NCI-H2029 (cell line): ENCODE measurements at places on chromosomes 11 and 22.

DNA sequence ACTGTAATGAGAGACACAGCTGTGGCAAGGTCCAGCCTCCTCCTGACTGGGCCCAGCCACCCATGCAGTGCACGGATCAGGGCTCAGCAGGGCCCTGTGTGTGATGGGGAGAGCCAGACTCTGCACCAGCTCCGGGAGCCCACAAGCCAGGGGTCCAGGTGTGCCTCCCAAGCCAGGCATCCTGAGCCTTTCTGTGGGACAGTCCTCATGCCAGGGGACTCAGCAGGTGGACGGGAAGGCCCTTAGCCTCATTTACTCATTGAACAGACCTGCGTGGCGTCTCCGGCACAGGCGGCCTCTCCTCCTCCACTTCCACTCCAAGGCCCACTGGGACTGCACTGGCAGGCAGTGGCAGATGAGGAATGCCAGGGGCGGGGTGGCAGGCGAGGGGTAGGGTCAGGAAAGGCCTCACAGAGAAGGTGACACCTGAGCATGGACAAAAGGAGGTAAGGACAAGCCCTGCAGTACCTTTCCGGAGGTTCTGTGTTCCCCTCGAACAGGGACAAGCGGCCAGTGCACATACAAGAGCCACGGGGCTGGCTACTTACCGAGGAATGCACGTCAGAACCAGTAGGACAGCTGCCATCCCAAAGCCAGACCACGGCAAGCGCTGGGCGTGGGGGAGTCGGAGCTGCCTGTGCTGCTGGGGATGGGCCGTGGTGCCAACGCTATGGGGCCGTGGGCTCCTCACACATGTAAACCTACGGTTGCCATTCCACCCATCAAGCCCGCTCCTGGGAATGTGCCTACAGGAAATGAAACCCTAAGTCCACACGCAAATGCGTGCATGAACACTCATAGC lies 52.7 kb downstream of the IGF2 start:
- no peak for DNase-seq

DNA sequence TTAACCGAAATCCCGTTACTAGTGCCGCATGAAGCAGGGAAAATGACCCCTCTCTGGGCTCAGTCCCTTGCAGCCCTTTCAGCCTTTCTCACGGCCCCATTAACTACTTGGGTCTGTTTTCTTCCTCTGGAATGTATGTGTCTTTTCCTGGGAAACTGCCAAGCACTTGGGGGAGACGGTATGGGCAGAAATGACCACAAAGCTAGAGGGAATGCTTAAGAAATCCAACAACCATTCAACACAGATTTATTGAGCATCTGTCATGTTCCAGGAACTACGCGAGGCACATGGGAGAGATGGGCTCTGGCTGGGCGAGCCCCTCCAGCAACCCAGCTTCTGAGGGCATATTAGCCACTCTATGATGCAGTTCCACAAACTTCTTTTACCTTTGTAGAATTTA lies 462.6 kb downstream of the BUD13 start:
- no peak for DNase-seq

- no peak for DNase-seq
Observed at GRCh38 chr11:86743223-86744118, 56.9 kb upstream of the PRSS23 start.

DNA sequence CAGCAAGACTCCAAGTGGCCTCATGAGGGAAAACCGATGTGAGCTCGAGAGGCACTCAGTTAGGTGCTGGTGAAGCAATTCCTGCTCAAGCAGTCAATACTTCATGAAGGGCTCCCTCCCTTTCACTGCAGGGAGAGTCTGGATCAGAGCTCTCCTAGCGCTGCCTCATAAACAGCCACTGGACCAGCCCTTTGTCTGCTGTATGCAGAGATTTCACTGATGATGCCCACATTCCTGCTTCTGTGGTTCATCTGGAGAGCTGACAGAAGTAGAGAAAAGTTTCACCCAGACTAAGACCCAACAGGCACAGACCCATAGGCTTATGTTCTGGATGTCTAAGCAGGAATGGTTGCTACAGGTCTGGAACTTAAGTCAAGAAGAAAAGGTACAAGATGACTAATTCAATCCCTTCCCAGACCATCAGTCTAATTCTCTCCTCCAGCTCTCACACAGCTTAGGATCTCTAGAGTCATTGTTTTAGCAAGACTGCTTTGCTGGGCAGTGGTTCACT lies 4.0 kb downstream of the UCP2 start:
- no peak for DNase-seq

DNA sequence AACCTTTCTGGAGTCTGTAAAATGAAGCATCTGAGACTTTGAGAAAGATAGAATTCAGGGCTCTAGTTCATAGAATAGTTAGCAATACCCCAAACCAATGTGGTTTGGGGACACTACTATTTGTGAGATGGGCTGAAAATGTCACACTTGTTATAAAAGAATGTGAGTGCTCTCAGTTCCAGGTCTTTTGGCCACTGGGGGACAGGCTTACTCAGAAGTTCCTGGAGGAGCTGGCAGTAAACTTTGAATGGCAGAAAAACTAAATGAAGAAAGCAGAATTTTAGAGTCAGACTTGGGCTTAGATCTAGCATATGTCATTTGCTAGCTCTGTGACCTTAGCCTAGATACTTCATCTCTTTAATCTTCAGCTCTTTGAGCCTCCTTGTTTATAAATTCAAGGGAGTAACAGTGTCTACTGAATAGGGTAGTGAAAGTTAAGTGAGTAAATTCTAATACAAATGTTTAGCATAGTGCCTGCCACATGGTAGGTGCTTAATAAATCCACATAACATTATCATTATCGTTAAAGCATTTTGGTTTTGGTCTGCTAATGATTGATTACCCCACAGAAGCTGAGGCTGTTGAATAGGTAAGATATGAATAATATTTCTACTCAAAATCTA lies 3.7 kb downstream of the LYVE1 start:
- DNase-seq: no peak

DNA sequence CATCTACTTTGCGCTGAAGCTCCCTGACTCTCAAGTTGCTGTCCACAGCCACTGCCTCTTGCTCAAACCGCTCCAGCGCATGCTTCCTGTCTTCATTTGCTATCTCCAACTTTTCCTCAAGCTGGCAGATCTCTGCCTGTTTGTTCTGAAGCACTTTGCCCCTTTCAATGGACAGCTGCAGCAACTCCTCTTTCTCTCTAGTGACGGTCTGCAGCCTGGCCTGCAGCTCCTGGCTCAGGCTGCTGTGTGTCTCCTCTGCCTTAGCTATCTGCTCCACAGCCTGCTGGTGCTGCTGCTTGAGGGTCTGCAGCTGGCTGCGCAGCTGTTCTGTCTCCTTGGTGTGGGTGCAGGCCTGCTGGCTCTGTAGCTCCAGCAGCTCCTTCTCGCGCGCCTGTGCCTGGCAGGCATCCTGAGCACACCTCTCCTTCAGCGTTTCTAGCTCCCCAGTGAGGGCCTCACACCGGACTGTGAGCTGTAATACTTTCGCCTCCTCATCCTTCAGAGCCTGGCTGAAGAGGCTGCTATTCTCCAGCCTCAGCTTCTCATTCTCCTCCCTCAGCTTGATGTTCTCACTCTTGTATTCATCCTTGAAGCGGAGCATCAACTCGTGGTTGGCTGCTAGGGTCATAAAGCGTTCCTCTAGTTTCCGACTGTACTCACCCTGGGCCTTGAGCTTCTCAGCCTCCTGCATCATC lies 723 bp downstream of the CCDC89 start:
- DNase-seq: no peak
